ENCODE measurements at places on chromosomes 11 and 22. TPM values are rescaled to one million over a fixed set of nuclear protein-coding genes. Genes with fewer than 3 reads are reported as not detected.

DNA sequence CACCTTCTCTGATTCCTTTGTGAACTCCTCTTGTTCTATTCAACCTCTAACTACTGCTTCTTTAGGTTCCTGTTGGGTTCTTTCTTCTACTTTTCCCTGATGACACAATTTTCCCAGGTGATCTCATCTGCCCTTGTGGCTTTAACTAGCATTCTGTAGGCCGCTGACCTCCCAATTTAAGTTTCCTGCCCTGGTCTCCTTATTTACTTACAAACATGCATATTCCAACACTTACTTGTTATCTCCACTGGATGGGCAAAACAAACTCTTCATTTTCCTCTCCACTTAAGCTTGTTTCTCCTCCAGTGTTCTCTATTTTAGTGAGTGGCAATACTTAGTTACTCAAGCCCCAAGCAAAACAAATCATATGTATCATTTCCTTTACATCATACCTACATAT, 734.5 kb downstream of the METTL15 start:
- H3K27ac ChIP-seq: no peak overlapping the region
- no peaks in the 10 kb centered on the region for H3K27me3 ChIP-seq
- H3K4me3 ChIP-seq: no peak overlapping the region
- no peaks in the 10 kb centered on the region for H3K36me3 ChIP-seq
- no peak for DNase-seq
- H3K4me1 ChIP-seq: no peaks in the 10 kb centered on the region

CSNK2A3 gene
- not detected for polyA plus RNA-seq

DNA sequence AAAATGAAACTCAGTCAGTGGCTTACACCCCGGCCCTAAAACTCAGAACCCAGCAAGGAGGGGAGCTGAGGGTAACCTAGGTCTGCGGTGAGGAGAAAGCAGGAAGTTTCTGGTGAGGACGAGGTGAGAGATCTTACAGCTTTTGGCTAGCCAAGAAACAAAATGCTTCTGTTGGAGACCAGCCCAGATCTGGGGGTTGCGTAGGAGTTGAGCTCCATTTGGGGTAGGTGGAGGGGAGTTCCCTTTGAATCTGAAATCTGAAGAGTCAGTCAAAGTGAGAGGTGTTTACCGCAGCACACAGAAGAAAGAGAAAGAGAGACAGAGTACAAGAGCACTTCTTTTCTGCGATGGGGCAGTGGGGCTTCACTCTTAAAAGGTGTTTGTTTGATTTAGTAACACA, 29.6 kb downstream of the EHF start:
- no peaks in the 10 kb centered on the region for H3K4me1 ChIP-seq
- no peak for DNase-seq
- no peaks in the 10 kb centered on the region for H3K36me3 ChIP-seq
- H3K27ac ChIP-seq: no peak overlapping the region
- H3K27me3 ChIP-seq: no peaks in the 10 kb centered on the region

DNA sequence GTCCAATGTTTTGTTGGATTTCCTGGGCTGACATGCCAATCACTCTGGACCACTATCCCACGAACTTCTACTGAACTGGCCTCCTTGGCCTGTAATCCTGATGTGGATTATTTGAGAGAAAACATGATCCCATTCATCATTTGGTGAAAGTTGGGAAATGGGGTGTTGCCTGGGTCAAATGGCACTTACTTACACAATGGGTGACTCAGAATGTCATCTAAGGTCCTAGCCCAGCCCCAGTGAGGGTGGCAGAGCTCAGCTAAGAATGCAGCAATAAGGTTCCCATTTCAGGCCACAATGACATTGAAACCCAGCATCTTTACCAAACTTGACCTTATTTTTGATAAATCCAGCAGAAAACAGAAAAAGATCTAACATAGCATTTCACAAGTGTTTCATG, 8.0 kb upstream of the DSCAML1 start:
- H3K4me1 ChIP-seq: no peaks in the 10 kb centered on the region
- DNase-seq: no peak
- H3K36me3 ChIP-seq: no peaks in the 10 kb centered on the region
- no peak overlapping the region for H3K4me3 ChIP-seq
- no peaks in the 10 kb centered on the region for H3K27me3 ChIP-seq

GRCh38 chr22:20155330-20156041, 4.6 kb upstream of the CCDC188 start:
- no peak for DNase-seq
- no peak overlapping the region for H3K27ac ChIP-seq
- H3K4me1 ChIP-seq: no peaks in the 10 kb centered on the region
- H3K36me3 ChIP-seq: no peaks in the 10 kb centered on the region
- H3K4me3 ChIP-seq: no peak overlapping the region
- peaks cover 28% of the 10 kb centered on the region for H3K27me3 ChIP-seq

- no peaks in the 10 kb centered on the region for H3K36me3 ChIP-seq
- H3K4me1 ChIP-seq: peaks cover 15% of the 10 kb centered on the region
- no peak for DNase-seq
- no peak overlapping the region for H3K4me3 ChIP-seq
- no peaks in the 10 kb centered on the region for H3K27me3 ChIP-seq
These were observed 49.2 kb upstream of the SESN3 start for GRCh38 chr11:95279921-95280868.

GRCh38 chr11:68020575-68020974, 9.9 kb upstream of the NDUFS8 start:
- H3K4me1 ChIP-seq: peaks cover 8% of the 10 kb centered on the region
- no peaks in the 10 kb centered on the region for H3K27me3 ChIP-seq
- H3K27ac ChIP-seq: no peak overlapping the region
- no peak overlapping the region for H3K4me3 ChIP-seq
- peaks cover 16% of the 10 kb centered on the region for H3K36me3 ChIP-seq

- no peaks in the 10 kb centered on the region for H3K36me3 ChIP-seq
- peaks cover 18% of the 10 kb centered on the region for H3K27me3 ChIP-seq
- peaks cover 19% of the 10 kb centered on the region for H3K4me1 ChIP-seq
These were observed 3.7 kb upstream of the CLDN5 start for GRCh38 chr22:19527861-19528417.

GRCh38 chr11:39367534-39367933, 2091.9 kb downstream of the LRRC4C start:
- no peak for DNase-seq
- H3K4me1 ChIP-seq: no peaks in the 10 kb centered on the region
- H3K36me3 ChIP-seq: no peaks in the 10 kb centered on the region
- H3K27ac ChIP-seq: no peak overlapping the region

TRPC6 gene
- polyA plus RNA-seq: 0.60 TPM

GRCh38 chr11:87871056-87871455, 304.2 kb downstream of the RAB38 start:
- H3K4me1 ChIP-seq: no peaks in the 10 kb centered on the region
- no peak overlapping the region for H3K27ac ChIP-seq
- no peak overlapping the region for H3K4me3 ChIP-seq

DNA sequence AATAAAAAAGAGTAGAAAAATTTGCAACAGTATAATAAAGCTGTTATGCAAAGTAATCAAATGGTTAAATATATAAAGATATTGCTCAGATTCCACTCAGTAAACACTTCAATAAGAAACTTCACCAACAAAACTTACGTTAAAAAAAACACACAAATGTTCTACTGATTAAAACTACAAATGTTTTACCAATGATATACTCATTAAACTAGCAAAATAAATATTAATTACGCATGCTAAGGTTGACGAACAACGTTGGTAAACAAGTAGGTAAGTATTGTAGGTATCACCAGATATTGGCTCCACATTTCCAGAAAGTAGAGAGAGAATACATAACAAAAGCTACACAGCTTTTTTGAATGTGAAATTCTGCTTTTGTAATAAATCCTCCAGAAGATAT, 12.6 kb downstream of the RDX start:
- peaks cover 3% of the 10 kb centered on the region for H3K4me1 ChIP-seq
- no peaks in the 10 kb centered on the region for H3K27me3 ChIP-seq
- H3K27ac ChIP-seq: no peak overlapping the region
- H3K36me3 ChIP-seq: no peaks in the 10 kb centered on the region
- no peak for DNase-seq

GRCh38 chr11:73982595-73982989, at the start of gene UCP2:
Gene UCP2 (minus strand): TSS chr11:73982843. CDS start chr11:73978378, 4,465 bp downstream.
- peaks cover 17% of the 10 kb centered on the region for H3K4me1 ChIP-seq
- H3K27me3 ChIP-seq: no peaks in the 10 kb centered on the region
- no peaks in the 10 kb centered on the region for H3K36me3 ChIP-seq

GRCh38 chr11:73425108-73425507, 48.9 kb downstream of the RELT start:
- H3K4me1 ChIP-seq: peaks cover 8% of the 10 kb centered on the region
- no peaks in the 10 kb centered on the region for H3K36me3 ChIP-seq
- H3K27ac ChIP-seq: no peak overlapping the region
- H3K27me3 ChIP-seq: no peaks in the 10 kb centered on the region

APOBEC3C gene
- polyA plus RNA-seq: 33.6 TPM

DNA sequence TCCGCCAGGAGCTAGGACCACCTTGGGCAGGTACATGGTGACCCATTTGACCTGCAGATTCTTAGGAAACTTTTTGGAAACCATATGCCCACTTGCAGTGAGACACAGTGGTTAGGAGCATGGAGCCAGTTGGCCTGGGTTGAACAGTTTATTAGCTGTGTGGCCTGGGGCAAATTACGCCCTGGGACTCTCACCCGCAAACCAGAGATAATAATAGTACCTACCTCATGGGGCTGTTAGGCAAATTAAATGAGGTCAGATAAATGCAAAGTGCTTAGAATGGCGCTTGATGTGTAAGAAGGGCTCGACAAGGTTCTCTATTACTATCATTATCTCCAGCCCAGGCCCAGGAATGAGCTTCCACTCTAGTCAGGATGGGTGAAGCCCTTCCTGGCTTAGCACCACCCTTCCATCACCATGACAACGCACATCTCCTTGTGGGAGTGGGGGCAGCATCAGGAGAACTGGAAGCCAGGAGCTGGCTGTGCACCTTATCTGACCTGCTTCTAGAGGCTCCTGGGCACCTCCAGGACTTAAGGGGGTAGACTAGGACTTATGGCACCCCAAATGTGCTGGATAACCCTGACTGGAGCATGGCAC, 5.1 kb downstream of the SYT12 start:
- no peaks in the 10 kb centered on the region for H3K36me3 ChIP-seq
- H3K4me1 ChIP-seq: peaks cover 10% of the 10 kb centered on the region
- H3K27ac ChIP-seq: no peak overlapping the region
- no peak for DNase-seq
- peaks cover 5% of the 10 kb centered on the region for H3K27me3 ChIP-seq

LIN7C gene
- 12.1 TPM for polyA plus RNA-seq

DEPDC7 gene
- polyA plus RNA-seq: 6.0 TPM

MIAT gene
- 3.4 TPM for polyA plus RNA-seq

ZBED4 gene
- 10.5 TPM for polyA plus RNA-seq

- H3K36me3 ChIP-seq: no peaks in the 10 kb centered on the region
- H3K27ac ChIP-seq: no peak overlapping the region
- H3K27me3 ChIP-seq: no peaks in the 10 kb centered on the region
- H3K4me1 ChIP-seq: no peaks in the 10 kb centered on the region
These were observed 167.1 kb downstream of the C11orf91 start for GRCh38 chr11:33533386-33534052.

DNA sequence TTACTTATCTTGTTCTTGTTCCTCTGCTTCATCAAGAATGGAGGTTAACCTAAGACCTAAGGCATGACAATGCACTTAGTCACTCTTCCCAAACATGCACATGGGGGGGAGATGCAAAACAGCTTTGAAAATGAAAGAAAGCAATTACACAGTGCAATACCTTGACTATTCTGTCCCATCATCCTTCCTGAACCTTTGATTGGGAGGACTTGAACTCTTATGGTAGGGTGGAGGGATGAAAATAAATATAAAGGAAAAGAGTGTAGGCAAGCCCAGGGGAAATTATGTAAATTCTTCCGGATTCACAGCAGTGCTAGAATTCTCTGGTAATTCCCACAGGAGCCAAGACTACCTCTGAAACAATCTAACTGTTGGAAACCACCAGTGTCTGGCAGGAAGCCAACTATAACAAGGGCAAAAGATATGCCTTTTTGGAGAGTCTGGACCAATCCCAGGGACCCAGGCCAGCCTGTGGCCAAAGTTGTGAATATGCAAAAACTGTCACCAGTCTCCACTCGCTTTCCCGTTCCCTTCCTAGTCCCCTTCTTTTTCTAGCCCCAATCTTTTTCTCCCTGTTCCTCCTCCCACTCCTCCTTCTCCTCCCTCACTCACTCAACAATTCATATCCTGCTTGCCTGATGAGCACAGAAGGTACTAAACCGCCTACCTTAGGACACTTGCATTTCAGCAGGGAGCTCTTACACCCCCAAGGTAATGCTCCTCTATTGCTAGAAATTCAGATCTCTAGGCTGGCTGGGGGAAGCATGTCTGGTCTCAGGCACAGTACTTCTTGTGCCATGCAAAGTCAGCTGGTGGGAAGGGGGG, 2.5 kb upstream of the RCN1 start:
- no peak overlapping the region for H3K4me3 ChIP-seq
- H3K27me3 ChIP-seq: no peaks in the 10 kb centered on the region
- peaks cover 20% of the 10 kb centered on the region for H3K4me1 ChIP-seq
- H3K27ac ChIP-seq: peak overlapping the region; percentile 22
- H3K36me3 ChIP-seq: no peaks in the 10 kb centered on the region

DNA sequence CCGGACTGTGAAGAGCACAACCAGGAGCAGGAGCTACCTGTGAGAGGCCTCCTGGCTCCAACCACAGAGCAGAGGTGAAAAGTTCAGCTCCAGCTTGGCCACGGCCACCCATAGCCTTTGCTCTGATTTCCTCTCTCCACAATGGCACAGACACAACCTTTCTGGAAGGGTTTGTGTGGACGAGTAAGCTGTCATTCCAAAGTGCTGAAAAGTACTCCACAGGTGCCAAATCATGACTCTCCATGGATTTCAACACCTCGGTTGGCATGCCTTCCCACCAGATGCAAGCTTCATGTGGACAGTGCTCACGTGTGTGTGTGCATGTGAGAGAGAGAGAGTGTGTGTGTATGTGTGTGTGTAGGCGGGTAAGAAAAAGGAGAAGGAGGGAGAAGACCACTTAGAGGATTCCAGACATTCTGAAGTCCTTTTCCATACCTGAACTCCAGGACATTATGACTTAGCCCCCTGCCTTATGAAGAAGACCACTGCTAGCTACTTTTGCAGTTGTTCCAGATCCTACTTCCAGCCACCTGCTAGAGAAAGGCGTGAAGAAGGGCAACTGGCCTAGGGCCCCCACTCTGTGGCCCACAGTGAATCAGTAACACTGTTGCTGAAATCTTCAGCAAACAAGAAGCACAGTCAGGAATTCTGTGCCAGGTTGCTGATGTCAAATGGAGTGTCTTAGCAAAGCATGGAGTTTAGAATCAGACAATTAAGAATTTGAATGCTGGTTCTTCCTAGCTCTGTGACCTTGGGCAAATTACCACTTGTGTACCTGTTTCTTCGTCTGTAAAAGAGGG, 13.9 kb upstream of the NAV2 start:
- peak; percentile 89 for DNase-seq
- no peak overlapping the region for H3K4me3 ChIP-seq
- H3K27ac ChIP-seq: peak overlapping the region; percentile 66

DNA sequence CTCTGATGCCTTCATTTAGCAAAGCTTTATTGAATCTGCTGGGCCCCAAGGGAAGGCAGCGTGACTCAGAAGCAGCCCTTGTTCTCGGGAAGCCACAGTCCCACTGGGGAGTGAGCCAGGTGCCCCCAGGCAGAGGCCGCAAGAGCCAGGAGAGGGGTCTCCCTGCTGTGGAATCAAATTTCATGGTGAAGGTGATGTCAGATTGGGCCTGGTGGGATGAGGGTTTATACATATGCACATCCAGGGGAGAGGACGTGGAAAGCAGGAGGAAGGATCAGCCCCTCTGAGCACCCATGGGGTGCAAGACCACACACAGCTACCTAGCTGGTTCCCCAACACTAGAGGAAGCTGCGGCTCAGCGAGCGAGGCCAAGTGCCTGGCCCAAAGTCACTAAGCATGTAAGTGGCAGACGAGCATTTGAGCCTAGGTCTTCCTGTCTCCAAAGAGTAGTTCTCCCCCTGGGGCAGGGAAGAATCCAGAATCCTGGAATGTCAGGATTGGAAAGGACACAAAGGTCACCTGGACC, 2.0 kb downstream of the SYNGR1 start:
- no peak overlapping the region for H3K4me3 ChIP-seq
- peaks cover 19% of the 10 kb centered on the region for H3K4me1 ChIP-seq
- no peaks in the 10 kb centered on the region for H3K36me3 ChIP-seq
- H3K27me3 ChIP-seq: no peaks in the 10 kb centered on the region

OR5B21 gene
- polyA plus RNA-seq: not detected
